ENCODE measurements at places on chromosomes 3 and 15.

GRCh38 chr15:39680868-39681267 is 100.0 kb downstream of the THBS1 start:
- DNase-seq = no peak

GRCh38 chr3:182697345-182697919 is 95.9 kb upstream of the ATP11B start:
- no peak for DNase-seq

- DNase-seq = no peak
Observed at GRCh38 chr3:161284989-161285388, 63.9 kb downstream of the NMD3 start.

- DNase-seq = no peak
Observed at GRCh38 chr3:23075496-23075895, 127.6 kb upstream of the UBE2E2 start.

- DNase-seq = no peak
Observed at GRCh38 chr15:30953183-30953582, 38.2 kb downstream of the MTMR10 start.

DNA sequence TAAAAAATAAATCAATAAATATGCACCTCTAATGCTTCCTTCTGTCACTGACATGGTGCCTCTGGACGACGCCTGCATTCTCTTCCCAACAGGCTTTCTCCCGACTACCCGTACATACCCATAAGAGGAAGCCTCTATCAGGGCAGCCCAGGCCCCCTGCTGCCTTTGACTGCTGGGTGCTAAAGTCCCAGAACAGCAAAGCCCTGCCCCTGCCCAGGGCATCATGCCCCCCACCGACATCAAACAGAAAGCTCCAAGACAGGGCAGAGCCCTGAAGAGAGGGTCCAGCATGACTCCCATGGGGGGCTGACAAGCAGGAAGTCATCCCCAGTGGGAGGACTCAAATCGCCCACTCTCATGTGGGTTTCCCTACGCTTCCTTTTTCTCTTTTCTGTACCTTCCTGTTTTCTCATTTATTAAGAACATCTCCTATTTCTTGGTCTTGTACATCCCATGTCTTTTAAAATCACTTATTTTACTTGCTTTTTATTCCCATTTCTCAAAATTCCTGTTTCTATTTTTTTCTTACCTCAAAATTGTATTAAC is 23.4 kb downstream of the XPC start:
- DNase-seq = no peak

DNA sequence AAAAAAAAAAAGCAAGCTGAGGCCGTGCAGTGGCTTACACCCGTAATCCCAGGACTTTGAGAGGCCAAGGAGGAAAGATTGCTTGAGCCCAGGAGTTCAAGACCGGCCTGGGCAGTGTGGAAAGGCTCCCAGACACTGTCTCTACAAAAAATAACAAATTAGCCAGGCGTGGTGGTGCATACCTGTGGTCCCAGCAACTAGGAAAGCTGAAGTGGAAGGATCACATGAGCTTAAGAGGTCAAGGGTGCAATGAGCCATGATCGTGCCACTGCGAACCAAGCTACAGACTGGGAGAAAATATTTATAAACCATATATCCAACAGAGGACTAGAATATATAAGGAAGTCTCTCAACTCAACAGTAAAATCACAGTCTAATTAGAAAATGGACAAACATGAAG is 10.0 kb downstream of the KLHDC8B start:
- no peak for DNase-seq

- DNase-seq = no peak
Observed at GRCh38 chr3:114553949-114554593, 260.2 kb downstream of the TIGIT start.

GRCh38 chr3:39277893-39278615 is 1.8 kb downstream of the CX3CR1 start:
- no peak for DNase-seq

- DNase-seq = no peak
Observed at GRCh38 chr3:187447737-187448136, 79.6 kb downstream of the RTP4 start.

DNA sequence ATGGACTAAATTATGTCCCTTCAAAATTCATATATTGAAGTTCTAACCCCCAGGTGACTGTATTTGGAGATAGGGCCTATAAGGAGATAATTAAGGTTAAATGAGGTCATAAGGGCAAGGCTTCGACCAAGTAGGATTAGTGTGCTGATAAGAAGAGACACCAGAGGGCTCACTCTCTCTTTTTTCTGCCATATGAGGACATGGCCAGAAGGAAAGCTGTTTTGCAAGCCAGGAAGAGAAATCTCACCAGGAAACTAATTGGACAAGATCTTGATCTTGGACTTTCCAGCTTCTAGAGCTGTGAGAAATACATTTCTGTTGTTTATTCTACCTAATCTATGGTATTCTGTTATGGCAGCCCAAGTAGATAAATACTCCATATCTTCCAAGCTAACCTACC is 503.6 kb upstream of the NAALADL2 start:
- DNase-seq = no peak

- DNase-seq = no peak
Observed at GRCh38 chr3:88988906-88989305, 118.5 kb upstream of the EPHA3 start.

DNA sequence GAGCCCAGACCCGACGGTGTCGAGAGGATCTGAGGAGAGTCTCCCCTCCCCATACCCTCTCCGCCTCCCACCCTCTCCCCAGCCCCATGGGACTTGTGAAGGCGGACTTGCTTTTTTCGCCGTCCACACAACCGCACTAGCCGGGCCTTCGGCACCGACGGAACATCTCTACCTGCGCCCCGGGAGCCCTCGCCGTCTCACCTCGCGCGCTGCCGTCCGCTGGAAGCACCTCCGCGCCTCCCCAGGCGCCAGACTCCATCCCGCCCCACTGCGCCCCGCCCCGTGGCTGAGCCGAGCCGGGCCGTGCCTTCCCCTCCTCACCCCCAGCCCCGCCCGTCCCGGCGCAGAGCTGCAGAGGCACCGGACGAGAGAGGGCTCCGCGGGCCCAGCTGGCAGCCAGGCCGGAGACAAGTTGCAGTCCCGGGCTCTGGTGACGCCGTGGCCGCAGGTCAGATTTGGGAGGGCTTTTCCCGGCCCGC is at the start of the genes DUOX1 and DUOXA1:
Gene DUOX1, plus strand, starts transcription at position 344 of the 479 bp plus-strand sequence. CDS start 1,973 bp downstream, outside the sequence.
Gene DUOXA1, minus strand, starts transcription at position 229 of the 479 bp plus-strand sequence. CDS start 6,865 bp downstream, outside the sequence.
- no peak for DNase-seq

- no peak for DNase-seq
Observed at GRCh38 chr3:14329116-14329830, 73.1 kb upstream of the SLC6A6 start.

DNA sequence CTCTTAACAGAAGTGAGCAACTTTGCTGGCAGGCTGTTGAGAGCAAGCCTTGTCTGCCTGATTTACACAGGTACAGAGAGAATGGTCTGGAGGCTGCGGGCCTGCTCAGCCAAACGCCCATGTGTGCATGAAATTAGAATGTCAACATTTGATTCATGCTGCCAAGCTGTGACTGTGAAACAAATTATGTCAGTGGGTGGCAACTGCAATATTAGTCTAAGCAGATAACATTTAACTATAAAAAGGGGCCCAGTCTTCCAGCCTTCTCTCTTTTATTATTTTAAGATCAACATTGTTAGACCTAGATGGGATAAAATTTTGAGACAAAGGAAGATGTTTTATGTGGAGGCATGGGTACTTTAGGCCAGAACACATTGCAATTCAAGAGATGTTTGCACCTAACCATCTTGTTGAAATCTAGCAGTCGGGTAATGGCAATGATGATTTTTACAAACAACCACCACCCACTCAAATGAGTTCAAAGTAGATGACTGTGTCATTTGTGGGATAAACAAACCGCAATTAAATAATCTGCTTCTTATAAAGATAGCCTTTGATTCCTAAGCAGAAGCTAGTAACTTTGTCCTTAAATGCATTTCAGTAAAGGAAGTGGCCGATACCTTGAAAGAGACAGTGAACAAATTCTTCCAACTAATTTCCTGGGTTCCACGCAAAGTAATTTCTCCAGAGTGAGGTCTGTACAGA is 70.2 kb downstream of the FOXB1 start:
- DNase-seq = no peak

GRCh38 chr15:34628577-34629152 is 45.2 kb upstream of the GOLGA8B start:
- DNase-seq = no peak

DNA sequence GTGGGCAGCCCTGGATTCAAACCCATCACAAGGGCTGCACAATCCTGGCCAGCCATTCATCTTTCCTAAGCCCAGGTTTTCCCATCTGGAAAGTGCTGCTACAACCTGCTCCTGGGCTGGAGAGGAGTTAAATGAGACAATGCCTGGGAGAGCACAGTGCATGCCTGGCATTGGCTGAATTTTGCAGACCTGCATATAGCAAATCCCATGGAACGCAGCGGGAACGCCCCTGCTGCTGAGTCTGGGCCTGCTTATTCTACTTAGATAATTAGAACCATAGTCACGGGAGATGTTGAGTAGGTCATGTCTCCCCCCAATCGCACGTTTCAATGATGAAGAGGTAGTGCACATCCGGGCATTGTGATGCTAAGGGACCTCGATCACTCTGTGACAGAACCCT is 46.6 kb downstream of the ABTB1 start:
- no peak for DNase-seq

DNA sequence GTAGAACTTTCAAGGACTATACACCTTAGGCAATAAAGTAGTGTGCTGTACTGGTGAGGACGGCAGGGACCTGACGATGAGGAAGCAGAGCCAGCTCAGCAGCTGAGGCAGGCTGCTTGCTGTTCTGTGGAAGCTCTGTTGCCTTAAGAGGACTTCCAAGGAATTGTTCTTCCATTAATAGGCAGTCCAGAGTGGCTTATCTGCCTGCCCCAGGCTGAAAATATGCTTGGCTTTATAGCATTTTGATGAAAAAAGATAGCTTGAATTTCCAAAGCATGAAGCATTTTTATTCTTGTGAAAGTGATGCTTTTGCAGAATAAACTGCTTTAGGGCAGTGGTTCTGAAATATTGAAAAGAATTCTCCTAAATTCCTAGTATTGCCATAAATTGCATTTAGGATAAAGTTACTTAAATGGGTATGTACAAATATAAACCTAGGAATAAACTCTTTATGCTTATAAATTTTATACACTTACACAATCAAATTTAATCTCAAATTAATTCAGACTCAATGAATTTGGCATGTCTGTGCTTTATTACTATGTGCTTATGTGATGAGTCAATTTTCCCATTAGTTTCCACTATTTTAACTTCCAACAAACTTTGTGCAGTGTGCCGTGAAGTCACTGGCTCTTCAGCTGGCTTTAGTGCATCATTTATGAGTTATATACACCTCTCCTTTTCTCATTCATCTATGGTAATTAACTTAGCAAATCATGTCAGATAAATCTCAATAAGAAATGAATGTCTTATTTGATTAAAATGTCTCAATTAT is 231.0 kb upstream of the RASGRP1 start:
- DNase-seq = no peak

DNA sequence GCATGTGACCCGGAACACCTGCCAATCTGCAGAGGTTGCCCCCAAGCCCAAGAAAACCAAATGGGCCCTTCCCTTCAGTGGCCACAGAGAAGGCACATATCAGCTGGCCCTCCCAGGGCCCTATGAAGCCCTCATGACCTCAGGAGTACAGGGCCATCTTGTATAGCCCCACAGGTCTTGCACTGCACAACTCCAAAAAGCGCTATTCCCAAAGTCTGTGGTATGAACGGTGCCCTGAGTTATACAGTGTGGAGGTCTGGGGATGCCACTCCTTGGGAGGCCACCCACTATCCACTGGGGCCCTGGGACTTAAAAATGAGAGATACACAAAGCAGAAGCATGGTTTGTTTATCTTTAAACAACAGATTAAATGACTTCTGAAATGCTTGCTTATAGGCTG is 61.5 kb downstream of the CAPN7 start:
- DNase-seq = no peak

DNA sequence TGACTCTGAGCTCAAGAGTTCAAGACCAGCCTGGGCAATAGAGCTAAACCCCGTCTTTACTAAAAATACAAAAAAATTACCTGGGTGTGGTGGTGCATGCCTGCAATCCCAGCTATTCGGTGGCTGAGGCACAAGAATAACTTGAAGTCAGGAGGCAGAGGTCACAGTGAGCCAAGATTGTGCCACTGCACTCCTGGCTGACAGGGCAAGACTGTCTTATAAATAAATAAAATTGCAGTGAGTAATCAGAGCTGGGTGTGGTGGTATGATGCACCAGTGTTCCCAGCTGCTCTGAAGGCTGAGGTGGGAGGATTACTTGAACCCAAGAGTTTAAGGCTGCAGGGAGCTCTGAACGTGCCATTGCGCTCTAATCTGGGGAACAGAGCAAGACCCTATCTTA is 55.9 kb upstream of the GCNT3 start:
- no peak for DNase-seq

- DNase-seq = no peak
Observed at GRCh38 chr15:42191610-42192346, 16.3 kb downstream of the VPS39 start.

GRCh38 chr15:49331951-49332350 is 91.1 kb upstream of the FGF7 start:
- no peak for DNase-seq

- no peak for DNase-seq
Observed at GRCh38 chr3:54706738-54707137, 221.1 kb downstream of the LRTM1 start.

DNA sequence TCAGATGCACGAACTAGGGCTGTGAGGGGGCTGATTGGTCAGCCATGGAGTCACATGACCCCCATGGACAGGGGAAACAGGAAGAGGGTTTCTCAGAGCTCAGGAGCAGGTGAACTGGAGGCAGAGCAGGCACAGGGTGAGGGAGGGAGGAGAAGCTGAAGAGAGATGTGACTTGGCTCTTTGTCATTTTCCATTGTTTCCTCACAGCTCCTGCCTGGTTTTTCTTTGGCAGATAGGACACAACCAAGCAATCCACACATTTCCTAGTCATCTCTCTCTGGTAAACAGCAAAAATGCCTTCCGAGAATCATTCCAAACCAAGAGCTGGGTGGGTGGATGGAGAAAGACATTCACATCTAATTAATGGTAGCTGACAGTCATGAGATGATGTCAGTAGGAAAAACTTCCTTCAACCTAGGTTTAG is 43.4 kb upstream of the LMCD1 start:
- DNase-seq = no peak

DNA sequence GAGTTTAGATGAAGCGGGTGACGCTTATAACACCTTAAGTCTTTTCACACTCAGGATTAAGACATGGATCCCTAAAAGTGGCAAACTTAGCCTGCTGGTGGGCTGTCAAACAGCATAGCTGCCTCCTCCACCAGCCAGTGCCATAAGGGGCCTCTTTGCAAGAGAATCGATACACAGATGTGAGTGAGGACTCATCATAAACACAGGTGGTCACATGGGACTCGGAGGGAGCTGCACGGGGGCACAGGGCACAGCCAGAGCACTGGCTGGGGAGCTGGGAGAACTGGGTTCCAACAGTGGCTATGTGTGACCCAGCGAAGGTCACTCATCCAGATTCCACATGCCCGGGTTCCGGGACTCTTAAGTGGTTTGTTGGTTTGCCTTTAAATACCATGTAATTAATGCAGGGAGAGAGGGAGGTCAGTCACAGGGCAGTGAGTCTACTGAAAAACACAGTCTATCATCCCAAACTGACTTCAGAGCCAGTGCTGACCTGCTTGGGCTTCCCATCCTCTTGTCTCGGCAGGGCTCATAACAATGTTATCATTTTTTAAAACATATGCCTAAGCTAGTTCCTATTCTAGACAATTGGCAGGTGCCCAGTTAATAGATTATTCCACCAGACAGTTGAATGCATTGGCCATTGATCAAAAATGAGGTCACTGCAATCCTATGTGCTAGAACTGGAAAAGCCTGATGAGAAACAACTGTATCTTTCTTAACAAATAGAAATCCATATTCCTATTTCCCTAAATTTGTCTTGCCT is 51.8 kb downstream of the SLC12A8 start:
- DNase-seq = no peak

GRCh38 chr3:99084156-99084555 is 182.7 kb upstream of the DCBLD2 start:
- no peak for DNase-seq

GRCh38 chr15:69592954-69593353 is 140.3 kb downstream of the RPLP1 start:
- DNase-seq = no peak
